ENCODE measurements at places on chromosomes 6 and 20.

- DNase-seq: no peak
These were observed 189.4 kb downstream of the SLC16A10 start for GRCh38 chr6:111276736-111277135.

DNA sequence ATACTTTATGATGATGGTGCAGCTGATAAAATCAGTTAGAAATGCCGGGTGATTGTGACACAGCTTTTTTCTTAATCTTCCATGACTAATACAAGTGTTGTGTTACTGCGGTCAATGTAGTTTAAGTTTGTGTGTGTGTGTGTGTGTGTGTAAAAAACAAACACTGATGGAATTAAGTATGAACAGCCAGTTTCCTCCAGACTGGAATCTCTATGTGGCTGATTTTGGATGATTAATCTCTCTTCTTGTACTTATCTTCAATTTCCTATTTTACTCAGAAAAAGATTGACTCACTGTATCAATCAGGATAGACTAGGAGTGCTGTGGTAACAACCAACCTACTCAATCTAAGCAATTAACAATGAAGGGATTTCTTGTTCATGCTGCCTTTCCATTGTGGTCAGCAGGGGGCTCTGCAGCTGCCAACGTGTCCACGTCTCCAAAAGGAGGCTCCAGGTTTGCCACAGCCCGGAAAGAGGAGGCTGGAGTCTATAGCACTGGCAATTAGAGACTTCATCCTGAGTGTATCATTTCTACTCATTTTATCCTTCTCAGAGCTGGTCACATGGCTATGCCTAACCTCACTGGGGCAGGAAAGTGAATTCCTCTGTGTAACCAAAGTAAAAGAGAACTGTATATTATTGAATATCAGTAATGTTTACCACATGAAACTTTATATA is 107.7 kb downstream of the CD109 start:
- DNase-seq: no peak

DNA sequence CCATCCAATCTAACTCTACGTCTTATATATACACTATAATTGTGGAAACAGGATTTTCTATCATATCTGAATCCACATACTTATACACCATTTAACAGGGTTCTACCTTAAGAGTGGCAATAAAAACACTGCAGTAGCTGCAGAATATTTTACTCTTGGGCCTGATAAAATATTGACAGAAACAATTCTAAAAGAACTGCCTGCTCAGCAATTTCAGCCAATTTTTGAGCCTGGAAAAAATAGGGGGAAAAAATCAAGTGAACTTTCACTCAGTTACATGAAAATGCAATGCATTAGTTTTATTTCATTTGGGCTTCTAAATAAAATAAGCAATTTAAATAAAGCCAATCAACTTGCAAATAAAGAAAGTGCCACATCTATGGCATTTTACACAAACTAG is 246.5 kb upstream of the RUNX2 start:
- DNase-seq: no peak

DNA sequence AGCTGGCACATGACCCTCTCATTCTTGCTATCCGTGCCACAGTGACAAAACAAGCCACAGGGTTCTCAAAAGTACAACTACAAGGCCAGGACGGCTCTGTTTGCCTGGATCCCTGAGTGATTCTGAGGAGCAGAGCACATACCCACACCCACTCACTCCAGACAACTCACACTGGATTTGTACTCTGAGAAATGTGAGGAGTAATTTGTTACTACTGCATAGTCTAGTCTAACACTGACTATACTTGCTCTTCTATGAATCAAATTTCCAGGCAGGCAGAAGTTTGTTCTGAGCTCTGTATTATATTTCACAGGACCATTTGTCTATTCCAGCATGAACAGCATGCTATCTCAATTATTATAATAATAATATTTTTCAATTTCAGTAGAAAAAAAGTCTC is 26.7 kb upstream of the SPTLC3 start:
- no peak for DNase-seq

DNA sequence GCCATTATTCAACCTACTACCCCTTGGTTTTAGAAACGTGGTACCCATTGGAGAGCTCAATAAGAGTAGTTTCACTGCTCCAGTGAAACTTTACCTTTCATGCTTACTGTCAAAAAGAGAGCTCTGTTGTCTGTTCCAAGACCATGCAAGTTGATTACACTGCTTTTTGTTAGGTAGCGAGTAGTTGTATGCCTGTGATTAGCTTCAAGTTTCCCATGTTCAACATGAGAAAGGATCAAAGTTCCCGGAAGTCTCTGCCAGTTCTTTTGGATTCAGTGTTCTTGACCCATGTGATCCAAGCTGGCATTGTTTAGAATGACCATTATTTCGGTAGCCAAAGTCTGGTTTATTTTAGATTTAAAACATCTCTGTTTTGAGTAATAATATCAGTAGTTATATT is 107.1 kb downstream of the ZFAND3 start:
- no peak for DNase-seq

- DNase-seq: no peak
These were observed 7.0 kb downstream of the COL9A3 start for GRCh38 chr20:62823688-62824475.

DNA sequence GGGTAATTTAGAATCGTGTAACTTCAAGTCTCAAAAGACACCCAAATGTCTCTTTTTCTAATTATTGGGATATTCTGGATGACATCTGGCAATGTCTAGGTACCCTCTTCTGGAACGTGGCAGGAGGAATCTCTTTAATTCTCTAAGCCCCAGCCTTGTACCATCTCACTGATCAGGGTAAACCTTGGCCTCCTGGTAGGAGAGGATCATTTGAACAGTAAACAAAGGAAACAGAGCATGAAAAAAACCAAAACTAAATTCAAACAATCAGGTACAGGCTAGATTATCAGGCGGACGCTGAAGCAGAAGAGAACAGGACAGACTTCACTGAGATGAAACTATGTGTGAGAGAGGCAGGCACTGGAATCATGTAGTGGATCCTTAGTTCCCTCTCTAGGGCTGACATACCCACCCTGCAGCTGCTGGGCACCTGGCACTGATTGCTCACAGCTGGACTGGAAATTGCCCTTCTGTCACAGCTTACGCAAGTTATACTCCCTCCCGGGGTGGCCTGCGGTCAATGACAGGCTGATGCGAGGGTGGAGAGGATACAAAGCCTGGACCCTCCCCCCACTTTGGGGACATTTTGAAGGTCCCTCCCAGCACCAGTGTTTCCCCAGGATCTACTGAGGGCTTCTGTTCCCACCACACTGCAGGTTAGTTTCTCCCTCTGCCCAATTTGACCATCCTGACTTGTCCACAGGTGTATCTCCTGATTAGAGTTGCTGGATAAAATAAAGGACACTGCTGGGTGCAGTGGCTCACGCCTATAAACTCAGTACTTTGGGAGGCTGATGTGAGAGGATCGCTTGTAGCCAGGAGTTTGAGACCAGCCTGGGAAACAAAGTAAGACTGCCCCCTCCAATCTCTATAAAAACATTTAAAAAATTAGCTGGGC is 20.6 kb upstream of the ZBTB24 start:
- DNase-seq: no peak
